Stimulated activated CD4-positive, alpha-beta T cell treated with anti-CD3 and anti-CD28 coated beads, Interleukin-15, amount 100 ng/mL, for 1 hour (primary cell): ENCODE measurements at places on chromosomes 12 and 14.

- DNase-seq = no peak
Observed at GRCh38 chr12:27545665-27546064, 21.7 kb downstream of the PPFIBP1 start.

DNA sequence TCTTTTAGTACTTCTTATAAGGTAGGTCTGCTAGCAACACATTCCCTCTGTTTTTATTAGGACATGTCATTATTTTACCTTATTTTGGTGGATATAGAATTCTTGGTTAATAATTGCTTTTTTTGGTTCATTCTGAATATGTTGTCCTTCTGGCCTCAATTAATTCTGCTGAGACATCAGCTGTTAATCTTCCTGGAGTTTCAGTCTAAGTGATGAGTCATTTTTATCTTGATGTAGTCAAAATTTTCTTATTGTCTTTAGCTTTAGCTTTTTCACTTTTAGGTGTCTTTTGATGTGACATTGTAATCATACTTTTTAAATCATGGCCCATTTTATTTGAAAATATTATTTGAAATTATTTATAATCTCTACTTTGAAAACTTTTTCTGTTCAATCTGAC is 104.9 kb upstream of the PMCH start:
- DNase-seq = no peak

DNA sequence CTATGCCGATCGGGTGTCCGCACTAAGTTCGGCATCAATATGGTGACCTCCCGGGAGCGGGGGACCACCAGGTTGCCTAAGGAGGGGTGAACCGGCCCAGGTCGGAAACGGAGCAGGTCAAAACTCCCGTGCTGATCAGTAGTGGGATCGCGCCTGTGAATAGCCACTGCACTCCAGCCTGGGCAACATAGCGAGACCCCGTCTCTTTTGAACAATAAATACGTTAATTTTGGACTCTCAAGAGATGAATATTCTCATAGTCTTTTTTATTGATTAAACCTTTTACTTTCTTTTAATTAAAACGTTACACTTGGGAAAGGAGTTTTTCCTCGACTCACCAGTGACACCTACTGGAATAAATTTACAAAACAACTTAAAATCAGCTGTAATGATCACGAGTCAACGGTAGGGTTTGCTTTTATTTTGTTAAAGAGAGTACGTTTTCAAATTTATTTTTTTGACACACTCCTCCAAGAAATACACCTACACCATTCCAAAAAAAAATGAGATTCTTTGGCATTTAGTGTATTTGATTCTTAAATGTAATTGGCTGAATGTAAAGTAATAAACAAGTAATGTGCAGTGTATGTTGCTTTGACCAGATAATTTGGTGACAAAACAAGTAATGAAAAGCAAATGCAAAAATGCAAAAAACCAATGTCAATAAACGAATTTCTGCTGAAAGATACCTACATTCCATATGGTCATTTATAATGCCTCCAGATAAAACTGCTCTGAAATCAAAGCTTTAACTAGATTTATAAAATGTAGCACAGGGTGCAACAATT is 687 bp upstream of the RPS29 start:
- DNase-seq = no peak

GRCh38 chr12:122909442-122910288 is 13.7 kb upstream of the VPS37B start:
- DNase-seq = no peak

- DNase-seq = no peak
Observed at GRCh38 chr14:102095231-102095870, 8.5 kb upstream of the HSP90AA1 start.

GRCh38 chr12:109781668-109782325 is 51.4 kb downstream of the TRPV4 start:
- no peak for DNase-seq

DNA sequence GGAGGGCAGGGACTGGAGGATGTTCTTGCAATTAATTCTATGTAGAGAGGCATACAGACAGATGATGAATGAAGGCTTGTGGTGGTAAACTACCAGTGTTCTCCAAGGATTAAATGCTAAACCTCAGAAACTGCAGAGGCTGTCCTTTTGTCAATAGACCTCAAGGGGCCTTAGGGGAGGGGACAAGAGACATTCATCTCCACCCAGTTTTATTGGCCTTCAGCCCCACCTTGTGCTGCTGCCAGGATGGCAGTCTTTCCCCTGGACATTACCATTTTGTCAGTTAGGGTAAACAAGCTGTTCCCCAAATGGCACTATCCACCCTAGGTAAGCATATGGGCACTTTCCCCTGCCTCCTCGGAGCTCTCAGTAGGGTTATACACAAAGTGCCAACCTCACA is 4.9 kb upstream of the SMAGP start:
- DNase-seq = no peak

DNA sequence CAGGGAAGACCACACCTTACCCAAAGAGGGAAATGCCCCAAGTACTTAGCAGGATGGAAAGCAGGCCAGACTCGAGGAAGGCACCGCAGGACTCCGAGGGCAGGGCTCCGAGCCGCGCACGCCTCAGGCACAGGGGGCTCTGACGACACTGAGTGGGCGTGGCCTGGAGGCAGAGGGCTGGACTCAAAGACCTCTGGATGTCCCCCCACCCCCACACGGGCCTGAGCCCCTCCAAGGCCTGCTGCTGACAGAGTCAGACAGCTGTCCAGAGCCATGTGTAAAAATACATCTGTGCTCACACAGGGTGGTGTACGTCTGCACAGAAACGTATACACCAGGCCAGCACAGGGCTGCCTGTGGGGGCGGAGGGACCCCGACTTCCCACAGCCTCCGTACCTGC is 1.4 kb downstream of the AKT1 start:
- DNase-seq = no peak

GRCh38 chr12:81759190-81760051 is at the start of gene PPFIA2:
Gene PPFIA2, minus strand, starts transcription at chr12:81759350.
- DNase-seq = no peak

- DNase-seq = no peak
Observed at GRCh38 chr14:77498984-77499527, 440 bp upstream of the ISM2 start.

DNA sequence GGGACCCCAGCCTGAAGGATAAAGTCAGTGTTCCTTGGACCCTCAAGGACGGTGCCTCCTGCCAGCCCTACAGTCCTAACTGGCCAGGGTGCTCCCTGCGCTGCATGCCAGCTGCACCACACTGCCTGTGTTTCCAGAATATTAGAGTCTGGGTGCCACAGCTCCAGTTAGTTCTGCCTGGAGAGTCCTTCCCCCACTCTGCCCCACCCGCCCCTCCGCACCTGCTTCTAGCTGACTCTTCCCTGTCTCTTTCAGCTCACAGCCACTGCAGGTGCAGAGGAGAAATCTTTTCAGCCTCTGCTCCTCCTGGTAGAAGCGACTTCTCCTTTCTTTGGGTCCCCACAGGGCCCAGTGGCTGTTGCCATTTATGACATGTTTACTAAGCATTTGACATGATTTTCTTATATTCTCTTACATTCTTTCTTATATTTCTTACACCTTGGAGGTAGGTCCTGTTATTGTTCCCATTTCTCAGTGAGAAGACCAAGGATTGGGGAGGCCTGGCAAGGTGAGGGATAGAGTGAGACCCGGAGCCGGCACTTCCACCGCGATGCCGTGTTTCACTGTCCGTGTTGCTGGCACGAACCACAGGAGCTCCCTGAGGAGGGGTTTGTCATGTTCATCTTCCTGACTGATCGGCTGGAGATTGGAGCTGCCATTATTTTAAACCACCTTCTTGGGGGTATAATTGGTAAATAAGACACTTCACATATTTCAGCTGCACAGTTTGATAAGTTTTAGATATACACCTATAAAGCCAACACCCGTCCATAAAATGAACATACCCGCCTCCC is 29.4 kb downstream of the SYNE3 start:
- no peak for DNase-seq

DNA sequence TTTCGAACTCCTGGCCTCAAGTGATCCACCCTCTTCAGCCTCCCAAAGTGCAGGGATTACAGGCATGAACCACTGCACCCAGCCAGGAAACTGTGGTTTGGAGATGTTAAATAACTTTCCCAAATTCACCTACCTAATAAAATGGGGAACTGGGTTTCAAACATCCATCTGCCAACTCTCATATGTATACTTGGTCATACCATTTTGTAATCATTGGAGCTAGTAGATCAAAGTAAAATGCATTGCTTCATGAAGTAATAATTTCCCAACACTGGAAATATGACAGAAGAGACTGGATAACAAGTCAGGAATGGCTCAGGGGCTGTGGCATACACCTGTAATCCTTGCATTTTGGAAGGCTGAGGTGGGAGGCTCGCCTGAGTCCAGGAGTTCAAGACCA is 5.3 kb upstream of the HECTD1 start:
- DNase-seq = no peak

DNA sequence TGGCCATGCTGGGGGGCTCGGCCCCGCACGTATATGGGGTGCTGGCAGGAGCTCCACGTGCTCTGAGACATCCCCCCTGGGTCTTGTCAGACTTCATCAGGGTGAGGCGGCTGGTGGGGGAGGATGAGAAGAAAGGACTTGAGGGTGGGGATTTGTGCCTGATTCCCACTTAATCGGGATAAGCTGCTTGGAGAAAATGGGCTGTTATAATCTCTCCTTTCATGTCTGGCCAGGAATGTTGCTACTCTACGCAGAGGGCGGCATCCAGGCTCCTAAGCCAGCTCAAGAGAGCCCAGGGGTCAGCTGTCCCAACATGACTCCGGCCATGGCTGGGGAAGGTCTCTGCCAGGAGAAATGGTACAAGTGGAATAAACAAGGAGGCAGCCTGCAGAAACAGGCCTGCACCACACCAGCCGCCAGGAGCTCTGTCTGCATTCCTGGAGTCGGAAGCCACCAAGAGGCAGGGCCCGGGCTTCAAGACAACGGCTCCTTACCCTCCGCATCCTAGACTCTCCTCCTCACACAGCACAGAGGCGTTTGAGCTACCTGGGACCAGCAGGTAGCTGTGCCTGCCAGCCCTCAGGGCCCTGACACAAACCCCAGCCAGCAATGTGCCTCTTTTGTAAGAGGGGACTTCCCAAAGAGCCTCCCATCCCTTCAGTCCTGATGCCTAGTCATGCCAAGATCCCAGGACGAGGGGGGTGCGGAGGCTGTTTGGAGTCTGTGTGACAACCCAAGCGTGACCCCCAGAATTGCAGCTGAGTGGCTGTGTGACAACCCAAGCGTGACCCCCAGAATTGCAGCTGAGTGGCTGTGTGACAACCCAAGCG is 195.8 kb upstream of the DIO3 start:
- no peak for DNase-seq

DNA sequence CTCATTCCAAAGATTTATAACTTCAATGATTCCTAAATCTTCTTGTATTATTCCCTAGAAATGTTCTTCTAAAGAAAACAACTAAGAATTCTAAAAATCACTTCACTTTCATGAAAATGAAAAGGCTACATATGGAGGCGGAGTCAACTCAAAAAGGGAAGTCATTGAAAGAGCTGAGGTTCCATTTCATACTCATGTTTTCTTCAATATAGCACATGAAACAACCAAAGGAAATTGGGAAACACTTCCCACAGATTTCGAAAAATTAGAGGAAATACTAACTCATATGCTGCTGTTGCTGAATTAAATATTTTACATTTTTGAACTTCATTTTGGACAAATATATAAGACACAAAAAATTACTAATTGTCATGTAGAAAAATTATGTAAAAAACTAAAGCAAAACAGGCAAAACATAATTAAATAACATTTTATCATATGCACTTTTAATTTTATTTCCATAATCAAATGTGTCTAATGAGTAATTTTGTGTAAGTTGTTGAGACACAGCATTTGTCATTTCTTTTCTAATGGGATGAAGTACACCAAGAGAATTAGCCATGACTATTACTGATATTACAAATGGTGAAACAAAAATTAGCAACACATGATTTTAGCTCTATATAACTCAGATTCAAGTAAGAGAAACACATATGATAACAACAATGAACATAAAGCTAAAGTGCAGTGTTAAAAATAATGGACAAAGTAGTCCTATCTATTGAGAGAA is at the start of gene CD163:
Gene CD163 (minus strand): TSS at position 92 of the 730 bp plus-strand sequence. CDS start 87 bp downstream, at position 5.
- no peak for DNase-seq
